Stimulated activated CD4-positive, alpha-beta T cell treated with anti-CD3 and anti-CD28 coated beads, Interleukin-1b, Interleukin-23, amount 100 ng/mL, for 1 hour (primary cell): ENCODE measurements at places on chromosomes 3 and 15.

- no peak for DNase-seq
Measured at GRCh38 chr3:23831517-23832394, 26.0 kb downstream of the UBE2E1 start.

- DNase-seq: no peak
Measured at GRCh38 chr3:94256888-94257813, 194.3 kb downstream of the NSUN3 start.

DNA sequence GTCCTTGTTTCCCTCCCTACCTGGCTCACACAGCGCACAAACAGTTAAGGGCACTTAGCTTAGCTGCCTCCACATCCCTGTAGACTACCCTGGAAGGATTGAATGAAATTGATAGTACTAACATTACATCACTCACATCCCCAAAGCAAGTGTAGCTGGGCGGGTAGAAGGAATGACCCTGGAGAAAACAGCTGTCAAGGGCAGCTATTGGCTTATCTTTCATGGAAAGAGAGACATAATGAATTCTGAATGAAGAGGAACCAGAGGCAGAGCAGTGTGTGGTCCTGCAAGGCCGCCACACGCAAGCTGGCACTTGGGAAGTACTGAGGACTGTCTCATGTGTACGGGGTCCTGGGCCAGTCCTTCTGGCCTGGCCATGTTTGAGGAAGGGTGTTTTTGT, 369.6 kb upstream of the RGMA start:
- no peak for DNase-seq

DNA sequence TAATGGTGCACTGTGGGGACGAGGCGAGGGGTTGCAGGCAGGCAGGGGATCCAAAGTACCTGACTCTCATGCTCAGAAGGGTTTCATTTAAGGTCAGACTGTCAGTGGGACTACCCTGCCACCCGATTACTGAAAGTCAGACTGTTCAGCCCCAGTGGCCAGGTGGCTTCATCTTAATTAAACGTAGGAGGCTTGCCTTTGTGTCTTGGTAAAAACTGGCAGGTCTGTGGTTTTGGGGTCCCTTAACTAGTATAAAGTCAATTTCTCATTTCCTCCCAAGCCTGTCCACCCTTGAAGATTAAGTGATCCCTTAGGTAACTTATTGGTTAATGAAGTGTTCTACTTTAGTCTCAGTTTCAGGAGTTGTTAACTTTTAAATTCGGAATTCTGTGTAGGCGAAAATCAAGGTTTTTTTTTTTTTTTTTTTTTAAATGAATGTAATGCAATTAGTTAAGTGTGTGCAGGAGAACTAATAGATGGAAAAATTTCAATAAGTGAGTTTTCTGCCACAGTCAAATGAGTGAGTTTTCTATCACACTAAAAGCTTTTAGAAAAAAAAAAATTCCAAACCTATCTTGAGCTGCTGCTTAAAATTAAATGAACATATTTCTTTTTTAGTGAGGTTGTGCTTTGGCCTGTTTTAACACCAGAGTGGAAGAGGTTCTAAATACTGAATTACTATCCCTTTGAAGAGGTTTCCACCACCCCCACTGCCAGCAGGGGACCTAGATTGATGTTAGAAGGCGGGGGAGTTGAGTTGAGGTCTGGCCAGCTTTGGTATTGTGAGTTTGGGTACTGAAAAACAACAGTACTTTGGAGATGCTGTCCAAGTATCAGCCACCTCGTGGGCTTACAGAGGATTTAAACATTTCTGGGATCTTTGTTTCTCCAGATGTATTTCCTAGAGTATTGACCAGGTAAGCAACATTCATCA, 15.2 kb downstream of the ITPR1 start:
- DNase-seq: no peak

GRCh38 chr3:83868909-83869567, 1089.8 kb upstream of the CADM2 start:
- no peak for DNase-seq

DNA sequence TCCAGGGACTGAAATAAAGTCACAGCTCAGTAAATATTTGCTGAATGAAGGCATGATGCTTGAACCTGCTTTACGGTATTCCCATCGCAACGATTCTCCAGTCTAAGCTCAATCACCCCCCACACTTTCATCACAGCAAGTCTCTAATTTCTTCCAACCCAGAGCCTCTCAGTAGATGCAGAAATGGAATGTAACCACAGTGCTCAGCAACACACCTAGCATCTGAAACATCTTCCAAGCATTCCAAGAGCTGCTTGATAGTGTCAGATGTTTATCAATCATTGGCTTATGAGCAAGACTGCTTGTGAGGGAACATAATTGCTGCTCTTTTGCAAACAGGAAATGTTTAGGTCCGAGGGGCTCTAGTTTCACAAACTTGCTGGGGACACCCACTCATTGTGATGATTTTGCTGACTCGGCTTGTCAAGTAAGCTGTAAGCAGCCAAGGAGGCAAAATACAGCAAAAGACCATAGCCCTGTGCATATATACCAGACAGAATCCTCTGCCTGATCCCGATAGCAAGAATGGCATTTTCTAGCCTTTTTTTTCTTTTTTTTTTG, 751.2 kb downstream of the NR2F2 start:
- DNase-seq: no peak

DNA sequence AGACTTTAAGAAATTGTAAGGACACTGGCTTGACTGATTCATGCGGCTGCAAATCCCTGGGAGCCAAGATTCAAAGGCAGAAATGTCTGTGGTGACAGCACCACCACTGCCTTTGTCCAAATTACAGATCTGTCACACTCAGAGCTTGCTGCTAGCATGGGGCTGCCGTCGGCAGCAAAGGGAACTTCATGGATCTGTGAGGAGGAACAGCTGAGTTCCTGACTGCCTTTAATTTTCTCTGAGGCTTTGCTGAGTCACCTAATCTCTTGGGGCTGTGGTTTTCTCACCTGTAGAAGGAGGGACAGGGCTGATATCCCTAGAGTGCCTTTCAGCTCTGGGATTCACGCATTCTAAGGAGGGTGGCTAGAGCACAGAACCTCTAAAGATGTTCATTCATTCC, 4.1 kb upstream of the PAK6 start:
- no peak for DNase-seq

DNA sequence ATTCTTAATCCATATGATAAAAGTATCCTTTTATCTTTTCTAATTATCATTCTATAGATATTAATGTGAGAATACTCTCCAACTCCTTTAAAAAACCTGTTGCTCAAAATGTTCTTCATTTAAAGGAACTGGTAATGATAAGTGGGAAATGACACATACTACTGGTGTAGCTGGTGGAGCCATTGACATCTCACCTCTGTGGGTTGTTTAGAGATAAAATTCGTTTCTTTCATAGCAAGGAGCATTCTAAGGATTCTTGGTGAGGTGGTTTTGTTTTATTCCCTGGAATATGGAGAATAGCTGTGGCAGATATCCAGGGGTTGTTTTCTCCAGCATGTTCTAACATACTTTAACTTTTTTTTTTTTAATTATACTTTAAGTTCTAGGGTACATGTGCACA, 299.8 kb upstream of the THBS1 start:
- no peak for DNase-seq

DNA sequence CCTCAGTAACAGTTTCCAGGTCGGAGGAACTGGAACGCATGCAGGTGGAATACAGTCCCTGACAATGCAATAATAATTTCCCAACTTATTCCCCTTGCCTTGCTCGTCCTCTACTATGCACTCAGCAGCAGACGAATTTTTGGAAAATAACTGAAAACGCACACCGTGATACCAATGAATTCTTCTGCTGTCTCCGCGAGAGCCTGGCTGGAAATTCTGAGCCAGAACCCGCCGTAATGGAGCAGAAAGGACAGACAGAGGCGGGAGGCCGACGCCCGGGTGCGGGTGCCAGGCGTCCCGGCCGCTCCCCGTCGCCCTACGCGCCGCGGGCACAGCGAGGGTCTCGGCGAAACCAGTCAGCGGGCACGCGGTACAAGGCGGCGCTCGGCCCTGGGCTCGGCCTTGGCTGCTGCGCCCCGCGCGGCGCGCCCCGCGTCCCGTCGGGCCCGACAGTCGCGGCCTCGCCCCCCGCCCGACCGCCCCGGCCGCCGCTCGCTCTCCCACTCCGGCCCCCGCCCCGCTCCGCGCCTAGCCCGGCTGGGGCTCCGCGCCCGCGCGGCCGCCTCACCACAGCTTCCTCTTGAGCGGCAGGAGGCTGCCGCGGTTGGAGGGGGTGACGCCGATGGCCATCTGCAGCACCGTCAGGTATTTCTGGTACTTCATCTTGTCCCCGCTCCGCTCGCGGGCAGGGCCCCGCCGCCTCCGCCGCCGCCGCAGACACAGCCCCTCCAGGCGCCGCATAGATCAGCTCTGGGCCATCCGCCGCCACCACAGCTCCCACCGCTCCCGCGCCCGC, 114.5 kb upstream of the GOLGA8J start:
- DNase-seq: no peak

- no peak for DNase-seq
Measured at GRCh38 chr3:37700466-37701248, 161.0 kb upstream of the CTDSPL start.

- no peak for DNase-seq
Measured at GRCh38 chr3:5056111-5056391, 66.0 kb upstream of the ARL8B start.

GRCh38 chr3:171591070-171591469, 130.9 kb upstream of the TNIK start:
- no peak for DNase-seq

- no peak for DNase-seq
Measured at GRCh38 chr3:108024146-108024850, 66.5 kb downstream of the CD47 start.

GRCh38 chr15:39419651-39420050, 161.2 kb upstream of the THBS1 start:
- DNase-seq: no peak

DNA sequence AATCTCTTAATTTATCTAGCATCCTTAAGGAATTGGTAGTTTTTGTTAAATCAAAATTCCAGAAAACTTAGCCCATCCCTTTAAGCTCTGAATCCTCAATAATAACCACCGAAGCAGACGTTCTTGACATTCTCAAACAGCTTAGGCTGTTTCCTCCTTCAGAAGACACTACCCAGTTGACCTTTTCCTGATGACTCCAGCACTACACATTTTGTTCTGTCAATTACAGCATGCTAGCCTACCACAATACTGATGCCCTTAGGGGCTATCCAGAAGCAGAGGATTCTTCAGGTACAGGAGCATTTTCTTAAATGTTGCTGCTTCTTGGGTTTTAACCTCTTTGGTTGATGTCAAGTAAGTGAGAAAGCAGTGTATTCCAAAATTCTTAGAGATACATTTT, 33.4 kb downstream of the ETV5 start:
- no peak for DNase-seq

GRCh38 chr3:37054370-37054769, 61.1 kb downstream of the MLH1 start:
- no peak for DNase-seq

- DNase-seq: no peak
Measured at GRCh38 chr15:23447107-23447500, at the start of gene GOLGA6L2. Gene GOLGA6L2, minus strand, starts transcription at chr15:23447243. Its CDS starts 62 bp downstream, at chr15:23447181.

DNA sequence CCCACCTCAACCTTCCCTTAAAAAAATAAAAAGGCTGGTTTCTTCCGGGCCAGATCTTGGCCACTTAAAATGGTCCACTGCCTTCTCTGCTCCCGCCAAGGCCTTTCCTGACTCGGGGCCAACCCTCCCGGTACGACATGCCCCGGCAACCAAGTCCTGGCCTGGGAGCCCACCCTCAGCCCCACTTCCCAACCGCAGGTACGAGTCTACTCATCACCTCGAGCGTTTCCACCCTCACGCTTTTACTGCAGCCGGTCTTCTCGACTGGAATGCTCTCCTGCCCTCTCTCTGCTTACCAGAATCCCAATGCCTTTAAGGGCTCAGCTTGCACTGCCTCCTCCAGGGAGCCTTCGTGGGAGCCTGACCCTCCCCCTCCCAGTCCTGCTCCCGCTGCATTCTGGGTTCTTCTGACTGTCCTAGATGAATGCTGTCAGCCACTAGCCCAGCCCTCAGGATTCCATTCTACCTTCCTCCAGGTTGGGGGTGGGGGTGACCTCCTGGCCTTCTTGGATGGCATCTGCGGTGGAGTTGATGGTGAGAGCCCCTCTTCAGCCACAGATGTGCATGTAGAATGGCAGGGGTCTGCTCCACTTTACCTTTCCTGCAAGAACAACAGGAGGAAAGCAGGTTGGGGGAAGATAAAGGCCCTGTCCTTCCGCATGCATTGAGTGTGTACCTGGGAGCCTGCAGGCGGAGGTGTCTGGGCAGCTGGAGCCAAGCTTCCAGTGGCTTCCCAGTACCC, 1.1 kb upstream of the CSRNP1 start:
- DNase-seq: no peak

DNA sequence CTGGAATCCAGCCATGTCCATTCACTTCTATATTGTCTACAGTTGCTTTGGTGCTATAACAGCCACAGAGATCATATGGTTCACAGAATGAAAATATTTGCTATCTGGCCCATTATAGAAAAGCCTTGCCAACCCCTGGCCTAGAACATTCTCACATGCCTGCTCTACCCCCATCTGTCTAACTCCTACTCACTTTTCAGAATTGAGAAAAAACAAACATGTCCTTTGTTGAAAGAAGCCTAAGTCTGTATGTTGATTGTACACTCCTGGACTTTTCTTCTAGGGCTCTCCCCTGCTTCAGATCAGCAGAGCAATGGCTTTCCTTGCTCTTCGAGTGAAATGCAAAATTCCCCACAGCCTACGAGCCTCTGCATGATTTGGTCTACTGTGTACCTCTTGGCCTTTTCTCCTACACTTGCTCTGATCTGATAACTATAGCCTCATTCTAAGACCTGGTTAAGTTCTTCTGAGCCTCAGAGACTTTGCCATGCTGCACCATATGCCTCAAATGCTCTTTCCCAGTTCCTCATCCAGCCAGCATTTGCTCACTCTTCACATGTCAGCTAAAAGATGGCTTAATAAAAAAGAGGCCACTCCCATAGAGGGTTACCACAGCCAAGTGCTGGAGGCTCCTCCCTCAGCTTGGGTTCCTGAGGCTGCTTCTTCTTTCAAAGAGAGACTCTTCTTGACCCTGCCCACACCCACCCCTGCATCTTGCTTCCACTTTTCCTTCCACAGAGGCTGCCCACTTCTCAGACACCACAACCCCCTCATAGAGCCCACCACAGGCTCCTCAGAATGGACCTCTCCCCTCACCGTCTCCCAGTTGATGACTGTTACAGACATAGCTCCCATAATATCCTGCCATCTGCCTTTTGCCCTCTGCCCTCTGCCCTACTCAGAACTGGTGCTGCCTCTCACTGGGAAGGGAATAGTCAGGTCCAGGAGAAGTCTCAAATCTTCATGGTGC, 22.9 kb upstream of the DCLK3 start:
- no peak for DNase-seq

GRCh38 chr3:67176396-67176795, 178.3 kb downstream of the KBTBD8 start:
- DNase-seq: no peak

- no peak for DNase-seq
Measured at GRCh38 chr3:32568953-32569352, 1.7 kb downstream of the DYNC1LI1 start.

DNA sequence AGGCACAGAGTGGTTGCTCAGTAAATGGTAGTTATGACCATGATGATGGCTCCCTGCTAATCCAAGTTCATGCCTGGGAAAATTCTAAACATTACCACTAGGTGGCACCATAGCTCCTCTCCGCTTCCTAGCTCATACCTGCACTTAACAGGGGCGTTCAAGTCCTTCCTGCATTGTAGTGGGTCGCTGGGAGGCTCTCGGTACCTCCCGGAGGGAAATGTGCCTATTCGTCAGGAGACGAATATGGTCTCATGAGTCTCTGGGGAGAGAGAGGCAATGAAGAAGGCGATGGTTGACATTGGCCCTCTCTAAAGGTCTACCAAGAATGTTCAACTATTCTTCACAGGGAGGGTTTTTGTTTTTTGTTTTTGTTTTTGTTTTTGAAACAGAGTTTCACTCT, 10.9 kb downstream of the MESP1 start:
- DNase-seq: no peak
